Hepatic stellate cell (primary cell): ENCODE measurements at places on chromosomes 2 and 18.
A peak's percentile ranks its signal among the peaks of the same experiment; 100 is the strongest.

DNA sequence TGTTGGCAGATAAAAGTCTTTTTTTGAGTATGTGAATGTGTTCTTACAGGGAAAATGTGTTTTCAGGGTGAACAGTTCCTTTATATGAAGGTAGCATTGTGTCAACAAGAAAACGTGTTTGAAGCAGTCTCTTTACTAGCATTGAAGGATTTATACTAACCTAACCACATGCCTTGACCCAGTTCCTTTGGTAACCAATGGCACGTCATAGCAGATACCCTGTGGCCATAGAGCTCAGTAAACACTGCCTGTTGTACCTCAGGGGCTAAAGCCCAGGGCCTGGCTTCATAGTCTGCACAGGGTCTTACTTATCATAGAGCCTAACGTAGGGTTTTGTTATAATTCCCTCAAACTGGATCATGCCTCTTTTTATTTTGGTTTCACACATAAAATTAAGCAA lies 32.1 kb upstream of the NFU1 start:
- no peak for DNase-seq

GRCh38 chr2:42788-43187 lies 3.5 kb downstream of the FAM110C start:
- no peak for DNase-seq

DNA sequence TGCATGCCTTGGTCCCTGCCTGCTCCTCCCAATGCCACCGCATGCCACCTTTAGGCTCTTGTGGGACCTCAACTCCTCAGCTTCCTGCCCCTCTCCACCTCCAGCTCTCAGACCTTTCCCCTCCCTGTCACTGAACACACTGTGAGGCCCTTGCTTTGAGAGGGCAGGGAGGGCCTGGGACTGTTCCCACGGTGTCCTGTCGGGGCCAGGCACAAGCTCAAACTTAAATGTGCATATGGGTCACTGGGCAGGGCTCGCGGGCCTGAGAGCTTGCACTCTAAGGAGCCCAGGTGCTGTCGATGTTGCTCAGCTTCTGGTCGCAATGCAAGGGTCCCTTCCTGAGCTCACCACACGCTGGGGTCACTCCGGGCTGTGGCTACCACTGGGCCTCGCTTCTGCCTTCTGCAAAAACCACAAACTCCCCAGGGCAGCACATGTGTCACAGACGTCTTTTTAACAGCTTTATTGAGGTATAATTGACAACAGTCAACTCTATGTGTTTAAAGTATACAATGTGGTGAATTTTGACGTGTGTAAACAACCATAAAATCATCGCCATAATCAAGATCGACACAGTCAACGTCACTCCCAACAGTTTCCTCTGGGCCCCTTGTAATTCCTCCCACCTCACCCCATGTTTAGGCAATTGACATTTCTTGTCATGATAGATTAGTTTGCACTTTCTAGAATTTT lies 11.9 kb upstream of the B3GNT7 start:
- no peak for DNase-seq

DNA sequence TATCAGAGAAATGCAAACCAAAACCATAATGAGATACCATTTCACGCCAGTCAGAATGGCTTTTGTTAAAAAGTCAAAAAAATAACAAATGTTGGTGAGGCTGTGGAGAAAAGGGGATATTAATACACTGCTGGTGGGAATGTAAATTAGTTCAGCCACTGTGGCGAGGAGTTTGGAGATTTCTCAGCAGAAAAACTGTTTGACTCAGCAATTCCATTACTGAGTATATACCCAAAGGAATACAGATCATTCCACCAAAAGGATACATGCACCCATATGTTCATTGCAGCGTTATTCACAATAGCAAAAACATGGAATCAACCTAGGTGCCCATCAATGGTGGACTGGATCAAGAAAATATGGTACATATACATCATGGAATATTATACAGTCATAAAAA lies 54.5 kb upstream of the WDR75 start:
- no peak for DNase-seq

DNA sequence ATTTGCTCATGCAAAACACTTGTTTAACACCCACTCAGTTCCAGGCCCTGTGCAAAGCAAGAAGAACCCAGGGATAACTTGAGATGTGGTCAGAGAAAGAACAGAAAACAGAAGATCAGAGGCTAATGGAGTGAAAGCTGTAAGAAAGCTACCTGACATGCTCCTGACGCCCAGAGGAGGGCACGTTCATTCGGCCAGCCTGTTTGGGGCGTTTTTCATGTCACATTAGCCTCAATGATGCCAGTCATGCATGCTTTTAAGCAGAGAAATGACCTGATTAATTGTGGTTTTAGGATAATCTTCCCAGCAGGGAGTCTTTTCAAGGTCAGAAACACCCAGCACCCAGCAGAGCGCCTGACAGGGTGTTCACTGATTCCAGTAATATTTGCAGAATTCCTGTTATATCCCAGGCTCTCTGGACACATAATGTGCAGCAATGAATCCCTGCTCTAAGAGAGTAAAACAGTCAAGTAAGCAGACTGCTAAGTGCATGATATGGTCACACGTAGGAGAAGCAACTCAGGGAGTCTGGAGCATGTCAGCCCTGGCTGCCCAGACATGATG lies 320.0 kb downstream of the LRATD1 start:
- DNase-seq = no peak

DNA sequence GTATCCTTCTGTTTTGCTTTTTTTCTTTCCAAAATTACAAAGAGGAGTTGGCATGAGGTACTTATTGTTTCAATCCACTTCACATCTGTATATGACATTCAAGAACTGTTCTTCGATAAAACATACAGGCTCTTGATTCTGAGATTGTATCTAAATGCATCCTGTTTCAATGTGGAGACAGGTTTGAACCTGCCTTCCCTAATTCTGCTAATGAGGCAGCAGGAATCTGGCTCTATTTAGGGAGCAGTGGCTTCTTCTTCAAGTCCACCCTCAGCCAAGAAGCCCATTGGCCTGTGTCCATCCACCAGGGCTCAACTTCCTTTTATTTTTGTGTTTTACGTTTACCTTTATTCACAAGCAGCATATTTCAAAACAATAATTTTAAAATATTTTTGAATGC lies 84.8 kb upstream of the PIK3C3 start:
- no peak for DNase-seq

DNA sequence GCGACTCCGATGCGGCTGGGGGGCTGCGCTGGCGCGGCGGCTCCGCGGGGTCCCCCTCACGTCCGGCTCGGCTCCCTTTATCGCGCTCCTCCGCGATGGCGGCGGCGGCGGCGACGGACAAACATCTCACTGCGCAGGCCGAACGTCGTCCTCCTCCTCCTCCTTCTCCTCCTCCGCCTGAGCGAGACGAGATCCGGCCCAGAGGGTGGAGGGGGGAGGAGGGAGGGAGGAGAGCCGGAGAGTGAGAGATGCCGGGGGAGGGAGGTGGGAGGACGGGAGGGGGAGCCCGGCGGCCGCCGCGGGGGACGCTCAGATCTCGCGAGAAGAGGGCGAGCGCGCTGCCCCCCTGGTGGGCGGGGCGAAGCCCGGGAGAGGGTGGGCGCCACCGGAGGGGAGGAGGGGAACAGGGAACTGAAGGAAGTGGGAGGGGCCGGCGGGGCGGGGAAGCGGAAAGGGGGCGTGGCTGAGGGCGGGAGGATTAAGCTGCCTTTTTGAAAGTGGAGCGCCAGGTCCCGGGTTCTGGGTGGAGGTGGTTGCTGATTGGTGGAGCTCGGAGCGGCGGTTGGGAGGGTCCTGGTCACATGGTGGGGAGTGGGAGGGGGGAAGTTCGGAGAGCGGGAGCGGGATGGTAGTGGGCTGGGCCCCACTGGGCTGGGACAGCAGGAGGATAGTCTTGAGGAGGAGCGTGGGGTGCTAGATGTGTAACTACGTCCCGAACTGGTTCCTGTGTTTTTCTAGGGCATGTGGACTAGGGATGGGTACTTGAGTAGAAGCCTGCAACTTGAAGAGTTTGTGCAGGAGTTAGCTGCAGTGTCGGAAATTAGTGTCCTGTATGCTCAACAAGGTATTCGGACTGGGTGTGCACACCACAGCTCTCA lies at the start of gene CUL3:
TSS of gene CUL3 (minus strand) at position 153 of the 878 bp plus-strand sequence. CDS start 354 bp downstream, outside the sequence.
- DNase-seq = peak; percentile 94

DNA sequence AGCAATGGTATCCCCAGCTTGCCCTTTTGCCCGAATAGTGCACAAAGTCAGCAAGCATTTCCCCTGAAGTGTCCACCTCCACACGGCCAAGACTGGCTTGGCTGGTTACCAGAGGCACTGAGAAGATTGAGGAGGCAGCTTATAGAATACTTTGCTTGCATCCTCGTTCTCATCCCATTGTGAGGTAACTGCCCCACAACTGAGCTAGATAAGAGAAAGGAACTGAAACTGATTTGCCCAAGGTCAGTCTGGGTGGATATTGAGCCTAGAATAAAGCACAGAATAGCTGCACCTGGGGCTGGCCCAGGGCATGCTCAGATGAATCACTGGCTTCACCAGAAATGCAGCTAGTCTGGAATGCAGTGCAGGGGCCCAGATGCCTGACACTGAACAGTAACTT lies 32.7 kb upstream of the MAP4K3 start:
- DNase-seq = peak; percentile 26

DNA sequence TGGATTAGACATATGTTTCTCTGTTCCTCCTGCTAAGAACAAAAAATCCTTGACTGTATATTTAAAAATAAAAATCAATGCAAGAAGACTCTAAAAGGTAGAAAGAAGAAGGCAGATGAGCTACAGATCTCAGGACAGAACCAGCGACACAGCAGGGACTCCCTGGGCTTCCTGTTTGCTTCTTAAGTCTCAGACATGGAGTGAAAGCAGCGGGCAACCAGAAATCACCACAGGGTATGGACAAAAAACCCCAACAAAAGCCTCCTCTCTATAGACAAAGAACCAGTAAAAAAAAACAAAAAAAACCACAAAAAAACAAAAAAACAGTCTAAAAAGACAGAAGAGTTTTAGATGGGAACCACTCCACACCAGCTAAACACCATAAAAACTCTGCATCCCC lies 971.0 kb upstream of the GYPC start:
- DNase-seq = no peak

DNA sequence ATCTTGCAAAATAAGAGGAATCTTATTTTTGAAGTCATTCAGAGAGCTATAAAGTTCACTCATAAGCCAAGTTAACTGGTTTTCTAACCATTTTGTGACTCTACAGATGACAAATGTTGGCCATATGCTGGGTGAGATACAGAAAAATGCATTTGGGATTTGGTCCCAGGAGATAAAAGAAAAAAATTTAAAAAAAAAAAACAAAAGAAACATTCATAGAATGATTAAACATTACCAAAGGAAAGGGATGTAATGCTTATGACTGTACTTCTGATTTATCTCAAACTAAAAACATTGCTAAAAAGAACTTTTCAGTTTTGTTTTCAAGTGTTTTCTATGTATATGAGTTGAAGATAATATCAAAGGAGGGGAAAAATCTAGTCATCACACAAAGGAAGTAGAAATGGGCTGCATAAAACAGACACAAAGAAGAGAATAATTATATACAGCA lies 43.1 kb downstream of the PELI1 start:
- DNase-seq = peak; percentile 21

GRCh38 chr2:152062125-152063091 lies 36.4 kb downstream of the CACNB4 start:
- DNase-seq = peak; percentile 84

- no peak for DNase-seq
Measured at GRCh38 chr18:3596637-3597384, 146.8 kb downstream of the TGIF1 start.

GRCh38 chr2:220101980-220102379 lies 474.6 kb downstream of the SLC4A3 start:
- no peak for DNase-seq

- no peak for DNase-seq
Measured at GRCh38 chr18:53093636-53094035, 753.6 kb downstream of the DCC start.

GRCh38 chr2:197677056-197677455 lies 1.7 kb upstream of the RFTN2 start:
- DNase-seq = no peak

DNA sequence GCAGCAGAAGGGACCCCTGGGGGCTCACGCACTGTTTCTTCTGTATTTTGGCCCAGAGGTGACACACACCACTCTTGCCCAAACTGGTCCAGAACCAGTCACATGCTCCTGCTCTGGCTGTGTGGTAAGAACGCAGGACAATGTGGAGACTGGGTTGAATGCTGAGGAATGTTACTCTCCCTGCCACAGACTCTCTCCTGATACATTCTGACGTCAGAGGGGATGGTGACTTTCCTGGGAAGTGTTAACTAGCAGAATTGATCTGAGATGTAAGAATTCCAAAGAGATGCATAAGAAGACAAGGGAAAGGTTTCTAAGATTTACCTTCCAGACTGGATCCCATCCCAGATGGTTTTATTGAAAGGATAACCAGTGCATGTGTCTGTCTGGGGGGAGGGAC lies 100.8 kb downstream of the ASB1 start:
- peak; percentile 49 for DNase-seq

DNA sequence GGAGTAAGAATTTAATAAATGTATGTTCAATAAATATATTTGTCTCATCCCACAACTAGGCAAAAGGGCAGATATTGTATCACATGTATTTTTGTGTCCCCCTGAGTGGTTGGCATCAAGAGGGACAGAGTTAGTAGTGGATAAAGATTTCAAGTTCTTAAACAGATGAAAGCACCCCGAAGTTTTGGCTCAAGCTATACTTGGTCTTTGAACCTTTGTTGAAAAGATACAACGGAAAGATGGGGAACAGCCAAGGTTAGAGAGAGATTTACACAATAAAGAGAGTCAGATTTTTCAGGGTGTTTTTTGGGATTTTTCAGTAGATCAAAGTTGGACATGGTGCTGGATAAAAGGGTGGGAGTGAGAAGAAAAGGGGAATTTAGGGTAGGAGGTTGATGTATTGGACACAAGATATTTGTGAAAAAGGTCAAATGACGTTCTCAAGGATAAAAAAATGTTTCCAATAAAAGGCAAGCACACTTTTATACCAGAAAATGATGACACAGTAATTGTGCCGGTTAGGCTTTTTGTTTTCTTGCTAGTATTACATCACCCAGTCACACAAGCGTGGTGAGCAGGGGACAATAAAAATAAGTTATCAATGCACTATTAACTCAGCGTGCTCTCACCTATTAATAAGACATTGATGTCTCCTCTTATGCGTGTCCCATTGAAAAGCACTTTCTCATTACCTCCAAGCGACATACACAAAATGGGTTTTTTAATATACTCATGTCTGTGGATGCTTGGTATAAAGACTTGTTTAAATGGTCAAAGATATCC lies 59.5 kb downstream of the MEP1B start:
- DNase-seq = no peak

- no peak for DNase-seq
Measured at GRCh38 chr2:27471961-27472360, 17.6 kb downstream of the IFT172 start.

DNA sequence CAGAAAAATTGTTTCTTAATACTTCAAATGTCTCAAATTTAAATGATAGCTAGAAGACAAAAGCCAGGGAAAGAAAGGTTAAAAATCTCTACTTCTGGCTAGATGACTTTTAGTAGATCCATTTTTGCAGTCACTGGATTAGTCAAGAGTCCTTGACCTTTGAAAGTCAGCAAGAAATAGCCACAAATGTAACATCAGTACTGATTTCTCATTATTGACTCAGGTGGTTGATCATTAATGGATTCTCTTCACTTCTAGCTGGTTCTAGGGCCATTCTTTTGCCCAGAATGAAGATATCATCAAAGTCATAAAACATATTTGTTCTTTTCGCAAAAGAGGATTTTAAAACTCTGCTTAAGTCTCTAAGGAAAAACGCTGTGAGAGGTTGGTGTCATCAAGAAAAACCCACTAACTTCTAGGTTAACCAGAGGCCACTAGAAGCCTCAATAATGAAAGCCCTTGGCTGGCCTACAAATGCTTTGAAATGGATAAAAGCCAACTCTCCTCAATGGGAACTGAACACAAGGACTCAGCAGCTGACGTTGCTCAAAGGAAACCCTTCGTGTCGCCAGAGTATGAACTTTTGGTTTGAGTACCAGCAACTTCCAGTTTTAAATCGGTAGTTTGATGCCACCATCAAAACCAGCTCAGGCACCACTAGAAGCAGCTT lies 66.3 kb downstream of the IRS1 start:
- DNase-seq = no peak
